ENCODE measurements at places on chromosomes 5 and 9. TPM values are rescaled to one million over a fixed set of nuclear protein-coding genes. Genes with fewer than 3 reads are reported as not detected.
A peak's percentile ranks its signal among the peaks of the same experiment; 100 is the strongest.

GRCh38 chr5:38529955-38530646 is 26.3 kb downstream of the LIFR start:
- DNase-seq = no peak

Gene PFN3
- total RNA-seq = not detected

- no peak for DNase-seq
Observed at GRCh38 chr5:146726020-146726419, 152.5 kb downstream of the PPP2R2B start.

DNA sequence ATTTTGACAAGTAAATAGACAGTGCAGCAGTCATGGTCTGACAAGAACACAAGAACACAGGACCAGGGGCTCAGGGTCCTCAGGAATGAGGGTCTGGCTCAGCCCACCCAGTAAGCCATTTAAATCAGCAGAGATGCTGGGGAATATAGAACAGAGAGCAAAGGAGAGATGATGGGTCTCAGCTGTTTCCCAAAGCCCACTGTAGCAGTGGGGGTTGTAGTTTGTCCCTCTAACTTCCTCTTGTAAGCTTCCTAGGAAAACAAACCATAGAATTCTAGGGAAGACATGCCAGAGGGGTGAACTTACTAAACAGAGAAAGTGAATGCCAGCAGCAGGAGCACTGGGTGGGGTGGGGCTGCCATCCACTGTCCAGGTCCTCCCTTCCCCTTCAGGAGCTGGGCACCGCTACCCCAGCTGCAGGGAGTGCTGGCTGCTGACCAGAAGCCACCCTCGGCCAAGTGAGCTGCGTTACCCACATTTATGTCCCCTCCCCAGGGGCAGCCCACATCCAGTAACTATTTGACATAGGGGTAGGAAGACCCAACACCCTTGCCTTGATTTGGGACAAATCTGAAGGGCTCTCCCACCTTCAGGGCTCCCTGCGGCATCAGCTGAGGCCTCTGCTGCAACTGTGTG is 41.6 kb downstream of the GABBR2 start:
- DNase-seq = no peak

DNA sequence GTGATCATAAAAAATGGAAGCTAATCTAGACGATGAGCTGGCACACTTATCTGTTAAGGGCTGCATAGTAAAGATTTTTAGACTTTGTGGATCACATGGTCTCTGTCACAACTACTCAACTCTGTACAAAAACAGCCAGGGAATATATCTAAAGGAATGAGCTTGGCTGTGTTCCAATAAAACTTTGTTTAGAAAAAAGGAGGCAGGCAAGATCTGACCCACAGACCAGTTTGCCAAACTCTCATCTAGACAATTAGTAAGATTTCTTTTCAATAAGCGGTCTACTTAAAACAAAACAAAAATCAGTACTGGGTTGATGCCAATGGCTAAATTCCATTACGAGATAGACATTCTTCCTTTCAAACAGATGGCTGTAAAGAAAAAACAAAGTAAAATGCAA is 53.0 kb upstream of the RETREG1 start:
- DNase-seq = peak; percentile 13

Gene OR1J2
- total RNA-seq = not detected

DNA sequence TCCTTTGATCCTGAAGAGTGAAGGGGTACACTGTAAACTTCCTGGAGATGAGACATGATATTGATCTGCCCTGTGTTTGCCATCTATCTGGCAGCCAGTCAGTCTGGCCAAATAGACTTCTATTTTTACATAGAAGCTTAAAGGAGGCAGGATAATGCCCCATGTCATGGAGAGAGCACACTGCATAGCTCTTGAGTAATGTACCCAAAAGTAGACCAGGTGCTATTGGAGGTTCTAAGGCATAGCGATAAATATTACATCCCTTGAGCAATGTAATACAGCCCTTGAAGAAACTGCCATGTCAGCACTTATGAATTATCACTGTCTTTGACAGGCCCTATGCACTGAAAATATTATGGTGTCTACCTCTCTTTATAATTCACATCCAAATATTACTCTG is 131.8 kb downstream of the GHR start:
- DNase-seq = no peak

GRCh38 chr9:71648453-71648852 is 119.9 kb downstream of the CEMIP2 start:
- no peak for DNase-seq

GRCh38 chr5:54455413-54456157 is at the start of gene HSPB3:
HSPB3 (plus strand) TSS chr5:54455699; CDS start chr5:54455790, 91 bp downstream.
- peak; percentile 38 for DNase-seq

GRCh38 chr5:16135003-16135402 is 44.6 kb downstream of the MARCHF11 start:
- DNase-seq = no peak

GRCh38 chr9:551986-552929 is 289.2 kb upstream of the DMRT1 start:
- peak; percentile 34 for DNase-seq

Gene PAEP
- total RNA-seq = not detected

DNA sequence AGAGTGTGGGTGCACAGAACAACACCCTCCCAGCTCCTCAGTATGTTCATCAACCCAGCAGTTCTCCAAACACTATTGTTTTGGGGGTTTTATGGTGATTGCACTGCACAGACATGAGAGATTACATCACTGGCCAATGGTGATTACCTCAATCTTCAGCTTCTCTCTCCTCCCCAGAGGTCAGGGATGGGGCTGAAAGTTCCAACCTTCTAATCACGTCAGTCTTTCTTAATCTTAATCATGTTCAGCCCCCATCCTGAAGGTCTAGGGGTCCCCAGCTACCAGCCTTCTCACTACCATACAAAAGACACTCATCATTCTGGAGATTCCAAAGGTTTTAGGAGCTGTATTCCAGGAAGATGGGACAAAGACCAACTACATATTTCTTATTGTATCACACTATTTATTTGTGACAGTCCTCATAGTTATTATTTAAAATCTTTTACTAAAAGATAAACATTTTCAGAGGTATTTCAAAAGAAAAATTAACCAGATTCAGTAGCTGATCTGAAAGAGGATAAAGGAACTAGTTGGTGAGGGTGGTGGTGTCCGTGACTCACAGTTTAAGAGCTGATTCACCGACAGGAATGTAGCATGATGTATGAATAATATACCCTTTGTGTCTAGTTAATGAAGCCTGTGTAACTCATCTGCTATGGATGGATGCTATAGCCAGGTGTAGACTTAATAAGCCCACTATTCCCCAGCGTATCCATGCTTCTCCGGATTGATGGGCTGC is 35.6 kb downstream of the RASEF start:
- no peak for DNase-seq

- no peak for DNase-seq
Observed at GRCh38 chr5:114435885-114436299, 74.0 kb downstream of the KCNN2 start.

- no peak for DNase-seq
Observed at GRCh38 chr5:44875661-44876605, 67.2 kb downstream of the MRPS30 start.

DNA sequence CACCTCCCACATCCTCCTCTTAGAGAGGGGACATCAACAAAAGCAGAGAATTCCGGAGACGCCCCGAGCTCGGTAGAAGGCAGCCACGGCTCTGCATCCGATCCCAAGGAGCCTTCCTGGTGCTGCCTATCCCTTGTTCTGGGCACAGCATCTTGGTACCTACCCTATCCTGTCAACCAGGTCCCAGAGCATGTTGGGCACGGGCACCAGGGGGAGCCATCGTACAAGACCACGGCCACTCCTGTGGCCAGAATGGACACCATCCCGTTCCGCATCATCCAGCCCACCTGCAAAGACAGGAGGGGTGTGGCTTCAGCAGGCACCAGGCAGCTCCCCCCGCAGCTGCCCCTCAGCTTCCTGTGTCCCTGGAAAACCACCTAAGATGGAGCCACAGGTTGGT is 62.7 kb upstream of the ZNF354A start:
- DNase-seq = no peak

GRCh38 chr9:123174887-123175518 is 93.4 kb downstream of the STRBP start:
- DNase-seq = no peak

- DNase-seq = no peak
Observed at GRCh38 chr5:75975496-75975895, 107.7 kb upstream of the SV2C start.

DNA sequence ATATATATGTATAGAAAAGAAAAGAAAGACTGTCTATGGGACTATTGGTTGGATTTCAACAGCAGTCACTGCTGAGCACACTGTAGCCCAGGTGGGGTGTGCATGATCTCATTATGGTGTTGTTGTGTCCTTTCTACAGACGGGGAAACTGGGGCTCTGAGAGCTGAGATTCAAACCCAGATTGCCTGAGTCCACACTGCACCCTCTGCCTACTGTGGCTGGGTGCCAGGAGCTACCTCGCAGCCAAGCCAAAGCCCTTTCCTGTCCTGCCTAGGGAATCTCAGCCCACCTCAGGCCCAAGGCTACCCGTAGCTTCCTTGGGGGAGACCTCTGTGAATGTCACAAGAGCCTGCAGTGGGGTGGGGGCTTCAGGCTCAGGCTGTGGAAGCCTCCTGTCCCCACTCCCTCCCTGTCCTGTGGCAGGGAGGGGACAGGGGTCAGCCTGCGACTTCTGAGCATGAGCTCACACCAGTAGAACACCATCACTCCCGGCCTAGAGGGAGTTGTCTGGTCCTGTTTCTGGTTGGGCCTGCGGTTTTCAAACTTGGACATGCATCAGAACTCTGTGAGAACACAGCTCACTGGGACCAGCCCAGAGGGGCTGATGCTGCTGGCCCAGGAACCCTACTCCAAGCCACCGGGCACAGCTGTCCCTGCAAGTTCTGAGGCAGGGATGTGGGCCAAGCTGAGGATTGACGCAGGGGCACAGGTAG is 7.9 kb upstream of the NINJ1 start:
- DNase-seq = no peak

DNA sequence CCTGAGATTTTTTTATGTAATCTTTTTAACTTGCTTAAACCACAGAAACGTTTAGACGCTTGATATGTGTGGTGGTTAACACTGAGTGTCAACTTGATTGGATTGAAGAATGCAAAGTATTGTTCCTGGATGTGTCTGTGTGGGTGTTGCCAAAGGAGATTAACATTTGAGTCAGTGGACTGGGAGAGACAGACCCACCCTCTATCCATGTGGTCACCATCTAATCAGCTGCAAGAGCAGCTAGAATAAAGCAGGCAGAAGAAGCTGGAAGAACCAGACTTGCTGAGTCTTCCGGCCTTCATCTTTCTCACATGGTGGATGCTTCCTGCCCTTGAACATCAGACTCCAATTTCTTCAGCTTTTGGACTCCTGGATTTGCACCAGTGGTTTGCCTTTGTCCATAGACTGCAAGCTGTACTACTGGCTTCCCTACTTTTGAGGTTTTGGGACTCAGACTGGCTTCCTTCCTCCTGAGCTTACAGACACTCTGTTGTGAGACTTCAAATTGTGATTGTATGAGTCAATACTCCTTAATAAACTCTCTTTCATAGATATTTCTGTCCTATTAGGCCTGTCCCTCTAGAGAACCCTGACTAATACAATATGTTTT is 816.0 kb upstream of the CDH9 start:
- DNase-seq = no peak

Gene PDZD2
- 34.9 TPM for total RNA-seq

DNA sequence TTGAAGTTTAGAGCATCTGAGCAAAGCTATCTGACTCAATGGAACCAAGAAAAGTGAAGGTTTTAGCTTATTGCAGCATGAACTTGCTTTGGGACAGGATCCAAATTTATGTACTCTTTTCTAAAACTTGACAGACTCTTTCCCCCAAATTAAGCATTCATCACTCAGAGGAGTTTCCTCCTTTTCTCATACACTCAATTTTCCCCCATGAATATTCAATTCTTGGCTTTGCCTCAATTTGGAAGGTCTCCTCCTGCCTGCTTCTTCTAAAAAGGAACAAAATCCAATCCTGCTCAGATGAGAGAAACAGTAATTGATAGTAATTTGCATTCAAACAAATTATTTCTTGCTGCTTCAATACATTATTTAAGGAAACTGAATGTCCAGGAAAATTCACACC is 5.0 kb downstream of the ACTL7A start:
- DNase-seq = no peak

- no peak for DNase-seq
Observed at GRCh38 chr5:146337264-146337904, 1.3 kb upstream of the POU4F3 start.

- no peak for DNase-seq
Observed at GRCh38 chr9:115208501-115208900, 90.5 kb upstream of the TNC start.

Gene HMMR
- 12.2 TPM for total RNA-seq

Gene KIAA0825
- 13.4 TPM for total RNA-seq

- no peak for DNase-seq
Observed at GRCh38 chr5:134106991-134107701, 7.3 kb upstream of the TCF7 start.

Gene C6
- total RNA-seq = 1.4 TPM

DNA sequence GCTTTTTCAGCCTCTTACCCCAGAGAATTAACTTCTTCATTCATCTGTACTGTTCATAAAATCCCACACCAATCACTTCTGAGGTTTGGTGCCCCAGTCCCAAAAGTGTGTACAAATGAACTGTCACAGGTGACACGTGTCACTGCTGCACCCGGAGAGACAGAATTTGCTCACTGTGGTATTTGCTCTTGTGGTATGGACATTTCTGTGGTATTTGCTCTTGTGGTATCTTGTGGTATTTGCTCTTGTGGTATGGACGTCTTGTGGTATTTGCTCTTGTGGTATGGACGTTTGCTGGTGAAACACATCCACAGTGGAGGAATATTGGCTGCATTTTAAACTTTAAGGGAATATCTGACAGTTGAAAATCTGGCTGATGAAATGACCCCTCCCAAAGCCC is 214.9 kb upstream of the DAP start:
- DNase-seq = no peak

GRCh38 chr9:127089631-127090081 is 32.8 kb downstream of the ANGPTL2 start:
- peak; percentile 41 for DNase-seq

DNA sequence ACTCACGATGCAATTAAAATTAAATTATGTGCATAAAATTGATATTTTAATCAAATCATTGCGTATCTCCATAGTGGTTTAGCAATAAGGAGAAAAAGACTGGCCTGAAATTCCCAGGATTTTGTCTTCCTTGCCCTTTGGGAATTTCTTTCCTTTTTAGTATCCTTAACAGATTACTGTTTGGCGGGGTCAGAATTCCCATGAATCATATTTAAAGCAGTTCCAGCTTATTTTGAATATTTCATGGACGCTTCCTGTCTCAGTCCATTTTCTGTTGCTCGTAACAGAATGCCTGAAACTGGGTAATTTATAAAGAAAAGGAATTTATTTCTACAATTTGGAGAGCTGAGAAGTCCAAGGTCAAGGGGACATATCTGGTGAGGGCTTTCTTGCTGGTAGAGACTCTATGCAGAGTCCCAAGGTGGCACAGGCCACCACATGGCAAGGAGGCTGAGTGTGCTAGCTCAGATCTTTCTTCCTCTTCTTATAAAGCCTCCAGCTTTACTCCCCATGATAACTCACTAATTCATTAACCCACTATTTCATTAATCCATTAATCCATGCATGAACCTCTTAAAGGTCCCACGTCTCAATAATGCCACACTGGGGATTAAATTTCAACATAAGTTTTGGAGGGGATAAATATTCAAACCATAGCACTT is 37.8 kb downstream of the CDH6 start:
- no peak for DNase-seq

Gene PCDHGB3
- 4.3 TPM for total RNA-seq

Gene CDH6
- 6.9 TPM for total RNA-seq

Gene KIF4B
- total RNA-seq = not detected
